ENCODE measurements at places on chromosomes 7 and 10.

DNA sequence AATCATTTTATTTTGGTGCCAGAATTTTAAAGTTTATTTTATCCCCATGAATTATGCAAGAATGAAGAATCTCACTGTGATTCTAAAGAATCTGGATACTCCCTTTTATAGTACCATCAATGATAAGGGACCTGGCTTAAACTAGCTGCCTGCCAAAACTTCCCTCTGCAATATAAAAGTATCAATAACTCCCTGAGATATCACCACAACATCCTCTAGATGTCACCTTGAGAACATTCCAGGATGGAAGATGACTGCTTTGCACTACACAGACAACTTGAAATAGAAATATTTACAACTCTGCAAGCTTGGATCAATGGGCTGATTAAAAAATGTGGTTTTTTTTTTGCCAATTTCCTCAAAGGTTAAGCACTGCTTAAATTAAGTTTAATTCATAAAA lies 142.1 kb downstream of the SLC25A13 start:
- DNase-seq: no peak

DNA sequence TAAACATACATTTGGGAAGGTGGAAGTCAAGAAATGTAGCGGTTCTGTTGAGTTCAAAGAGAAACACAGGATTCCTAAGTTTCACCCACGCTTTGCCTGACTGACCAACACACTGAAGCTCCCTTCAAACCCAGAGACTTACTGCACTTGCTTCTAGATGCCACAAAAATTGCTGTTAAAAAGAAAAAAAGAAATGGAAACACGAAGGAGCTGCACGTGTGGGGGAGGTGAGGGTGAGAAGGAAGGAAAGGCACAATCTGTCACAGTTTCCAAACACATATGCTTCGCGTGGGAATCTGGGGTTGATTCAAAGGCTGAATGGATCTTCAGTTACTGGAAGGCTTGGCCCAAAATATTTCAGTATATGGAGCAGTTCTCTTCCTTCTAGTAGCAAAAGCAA lies 495.6 kb downstream of the DNAJB6 start:
- DNase-seq: no peak

DNA sequence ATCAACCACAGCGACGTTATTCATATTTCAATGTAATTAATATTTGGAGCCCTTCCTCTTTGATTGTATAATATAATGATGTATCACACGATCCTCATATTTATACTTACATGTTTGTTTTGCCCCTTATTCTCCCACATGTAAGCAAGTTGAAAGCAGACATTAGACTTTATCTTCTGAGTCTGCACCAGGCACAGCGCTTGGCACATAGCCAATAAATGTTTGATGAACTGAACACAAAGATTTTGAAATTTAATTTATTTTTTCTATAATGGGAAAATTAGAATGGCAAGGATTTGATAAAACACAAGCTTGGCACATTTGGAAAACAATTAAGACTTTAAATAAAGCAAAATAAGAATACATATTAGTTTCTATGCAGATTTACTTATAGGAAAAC lies 31.6 kb downstream of the ZFAND4 start:
- DNase-seq: no peak

- DNase-seq: no peak
Measured at GRCh38 chr10:18236756-18237155, 96.5 kb downstream of the CACNB2 start.

DNA sequence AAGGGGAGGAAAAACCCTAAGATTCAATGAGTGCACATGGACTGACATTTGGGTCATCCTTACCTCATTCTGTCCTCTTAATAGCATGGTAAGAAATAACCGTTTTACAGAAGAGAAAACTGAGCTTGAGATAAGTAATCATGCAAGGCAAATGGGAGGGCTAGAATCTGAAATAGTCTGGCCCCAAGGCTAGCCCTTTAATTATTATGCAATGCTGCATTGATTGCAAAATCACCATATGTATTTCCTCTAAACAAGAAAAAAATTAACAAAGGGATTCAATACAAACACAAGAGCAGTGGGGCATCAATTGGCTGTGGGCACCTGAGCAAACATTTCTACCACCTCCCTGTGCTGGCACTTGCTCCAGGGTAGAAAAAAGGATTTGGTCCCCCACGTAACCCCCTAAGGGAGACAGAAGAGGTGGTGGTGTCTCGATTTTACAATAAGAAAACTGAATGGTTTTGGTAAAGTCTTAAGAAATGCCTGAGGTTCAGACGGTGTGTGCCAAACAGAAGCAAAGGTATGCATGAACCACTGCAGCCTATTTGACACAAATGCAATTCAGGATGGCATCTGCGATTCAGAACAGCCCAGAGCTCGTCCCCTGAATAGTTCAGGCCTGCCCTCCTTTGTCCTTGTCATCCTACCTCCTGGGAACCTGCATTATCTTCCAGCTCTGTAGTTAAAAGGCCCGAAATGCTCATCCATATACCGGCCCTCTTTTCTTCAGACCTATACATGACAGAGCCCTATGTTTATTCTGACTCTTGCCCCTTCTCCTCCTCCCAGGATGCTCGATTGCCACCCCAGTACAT lies 23.6 kb downstream of the PIP4K2A start:
- DNase-seq: no peak

GRCh38 chr7:4204513-4205165 lies 477.5 kb upstream of the FOXK1 start:
- peak; percentile 52 for DNase-seq

- no peak for DNase-seq
Measured at GRCh38 chr10:112811741-112812551, 138.1 kb upstream of the TCF7L2 start.

DNA sequence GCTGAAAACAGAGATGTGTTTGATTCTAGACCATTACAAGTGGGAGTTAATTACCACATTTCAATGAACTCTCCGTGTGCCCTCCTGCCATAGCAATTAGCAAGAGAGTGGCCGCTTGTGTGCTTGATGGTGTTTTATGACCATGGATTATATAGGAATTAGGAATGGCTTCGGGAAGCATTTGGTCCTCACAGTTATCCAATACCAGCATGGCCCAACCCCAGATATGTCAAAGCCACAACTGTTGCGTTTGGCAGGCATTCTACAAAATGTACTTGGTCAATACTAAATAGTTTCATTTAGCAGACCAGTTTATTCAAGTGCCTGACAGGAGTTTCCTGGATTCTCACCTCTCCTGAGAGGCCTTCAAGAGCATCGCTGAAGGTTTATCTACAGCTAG lies 509.0 kb upstream of the GALNT17 start:
- DNase-seq: no peak

DNA sequence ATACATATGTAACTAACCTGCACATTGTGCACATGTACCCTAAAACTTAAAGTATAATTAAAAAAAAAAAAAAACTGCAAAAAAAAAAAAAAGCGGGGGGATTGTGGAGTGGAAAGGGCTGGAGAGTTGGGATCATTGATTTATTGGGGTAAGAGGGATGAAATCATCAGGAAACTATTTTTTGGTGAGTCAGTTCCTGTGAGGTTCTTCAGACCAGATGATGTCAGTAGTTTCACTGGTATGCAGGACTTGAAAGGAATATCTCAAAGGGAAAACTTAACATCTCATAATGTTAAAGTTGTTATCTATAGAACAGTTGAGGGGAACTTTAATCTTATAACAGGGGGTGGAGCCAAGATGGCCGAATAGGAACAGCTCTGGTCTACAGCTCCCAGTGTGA lies 32.6 kb upstream of the TECTB start:
- DNase-seq: no peak

DNA sequence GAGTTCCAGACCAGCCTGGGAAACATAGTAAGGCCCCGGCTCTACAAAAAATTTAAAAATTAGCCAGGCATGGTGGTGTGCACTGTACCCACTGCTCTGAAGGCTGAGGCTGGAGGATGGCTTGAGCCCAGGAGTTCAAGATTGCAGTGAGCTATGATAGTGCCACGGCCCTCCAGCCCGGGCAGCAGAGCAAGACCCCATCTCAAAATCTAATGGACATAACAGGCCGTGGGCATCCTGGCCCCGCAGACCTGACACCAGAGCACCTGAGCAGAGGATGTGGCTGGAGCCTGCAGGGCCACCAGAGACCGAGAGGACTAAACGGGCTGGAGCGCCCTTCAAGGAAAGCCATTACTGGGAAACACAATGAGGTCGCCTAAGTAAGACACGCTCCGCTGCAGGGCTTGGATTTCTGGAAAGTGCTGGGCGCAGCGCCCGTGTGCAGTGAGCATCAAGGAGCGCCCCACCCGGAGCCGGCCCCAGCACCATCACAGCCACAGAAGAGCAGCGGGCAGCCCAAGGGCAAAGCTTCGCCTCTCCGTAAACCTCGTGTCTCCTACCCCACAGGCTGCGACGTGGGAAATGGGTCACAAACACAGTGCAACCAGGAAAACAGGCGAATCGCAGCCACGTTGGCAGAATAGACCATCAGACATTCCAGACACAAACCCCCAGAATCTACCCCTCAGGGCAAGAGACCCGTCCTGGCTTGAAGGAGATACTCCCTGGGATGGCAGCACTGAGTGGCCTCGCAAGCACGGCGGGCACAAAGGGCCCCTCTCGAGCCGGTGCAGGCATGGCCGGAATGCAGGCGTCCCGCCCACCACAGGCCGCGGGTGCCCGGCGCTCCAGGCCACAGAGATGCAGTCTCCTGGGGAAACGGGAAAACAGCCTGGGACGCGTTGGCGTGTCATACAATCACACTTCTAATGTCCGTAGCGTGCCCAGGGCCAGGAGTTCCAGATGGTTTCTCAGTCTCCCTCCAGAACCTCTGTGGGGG lies 4.9 kb downstream of the RADIL start:
- no peak for DNase-seq

GRCh38 chr10:132478341-132479023 lies 59.1 kb upstream of the INPP5A start:
- no peak for DNase-seq
